Hepatocyte (in vitro differentiated cells): ENCODE measurements at places on chromosomes 1 and 21.

DNA sequence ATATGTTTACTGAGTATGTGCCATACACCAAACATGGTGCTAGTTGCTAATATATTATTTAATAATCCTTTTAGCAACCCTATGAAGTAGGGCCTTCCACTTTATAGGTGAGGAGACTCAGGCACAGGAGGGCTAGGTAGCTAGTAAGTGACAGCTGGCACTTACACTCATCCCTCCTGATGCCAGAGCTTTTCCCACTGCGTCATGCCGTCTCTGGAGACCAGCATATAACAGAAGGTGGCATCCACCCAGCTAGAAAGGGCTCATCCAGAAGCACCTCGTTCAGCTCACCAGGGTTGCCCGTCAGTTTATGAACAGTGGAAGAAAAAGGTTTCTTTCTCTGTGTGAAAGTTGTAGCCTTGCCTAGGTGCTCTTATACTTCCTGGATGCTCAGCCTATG is 108.9 kb downstream of the NOS1AP start:
- no peak for DNase-seq

DNA sequence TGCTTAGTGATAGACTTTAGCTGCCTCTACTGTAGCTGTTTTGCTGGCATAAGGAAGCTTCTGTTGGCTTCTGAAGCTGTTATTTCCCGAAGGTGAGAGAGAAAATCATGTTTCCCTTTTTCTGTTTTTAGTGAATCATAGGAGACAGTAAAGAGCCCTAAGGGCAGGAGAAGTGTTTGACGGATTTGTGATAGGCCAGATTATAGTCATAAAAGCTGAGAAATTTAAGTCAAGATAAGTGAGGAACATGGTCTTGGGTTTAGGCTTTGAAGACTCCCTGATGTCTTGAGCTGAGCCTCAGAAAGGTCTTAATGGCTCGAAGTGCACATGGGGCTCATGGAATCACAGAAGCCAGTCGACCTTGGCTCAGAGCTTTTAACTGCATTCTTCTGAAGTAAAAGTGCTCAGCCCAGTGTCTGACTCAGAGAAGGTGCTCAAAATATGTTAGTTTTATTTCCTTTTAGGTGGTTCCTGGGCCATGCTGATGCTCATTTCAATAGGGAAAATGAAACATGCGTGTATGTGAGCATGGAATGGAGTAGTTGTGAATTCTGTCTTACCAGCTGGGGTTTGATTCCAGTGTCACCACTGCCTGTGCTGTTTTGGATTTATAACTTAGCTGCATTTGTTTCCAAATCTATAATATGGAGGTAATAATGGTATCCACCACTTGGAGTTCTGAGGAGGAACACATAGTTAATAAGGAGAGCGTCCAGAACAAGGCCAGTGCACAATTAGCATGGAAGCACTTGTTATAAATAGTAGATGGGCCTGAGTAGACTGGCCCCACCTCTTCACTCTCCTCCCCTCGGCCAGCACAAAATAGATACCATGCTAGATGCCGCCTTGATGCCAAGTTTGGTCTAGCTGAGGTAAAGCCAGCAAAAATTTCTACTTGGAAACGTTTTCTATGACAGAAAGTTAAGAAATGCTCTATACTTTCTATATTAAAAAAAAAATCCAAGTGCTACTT is 99.2 kb downstream of the C1orf21 start:
- DNase-seq = peak; percentile 43

DNA sequence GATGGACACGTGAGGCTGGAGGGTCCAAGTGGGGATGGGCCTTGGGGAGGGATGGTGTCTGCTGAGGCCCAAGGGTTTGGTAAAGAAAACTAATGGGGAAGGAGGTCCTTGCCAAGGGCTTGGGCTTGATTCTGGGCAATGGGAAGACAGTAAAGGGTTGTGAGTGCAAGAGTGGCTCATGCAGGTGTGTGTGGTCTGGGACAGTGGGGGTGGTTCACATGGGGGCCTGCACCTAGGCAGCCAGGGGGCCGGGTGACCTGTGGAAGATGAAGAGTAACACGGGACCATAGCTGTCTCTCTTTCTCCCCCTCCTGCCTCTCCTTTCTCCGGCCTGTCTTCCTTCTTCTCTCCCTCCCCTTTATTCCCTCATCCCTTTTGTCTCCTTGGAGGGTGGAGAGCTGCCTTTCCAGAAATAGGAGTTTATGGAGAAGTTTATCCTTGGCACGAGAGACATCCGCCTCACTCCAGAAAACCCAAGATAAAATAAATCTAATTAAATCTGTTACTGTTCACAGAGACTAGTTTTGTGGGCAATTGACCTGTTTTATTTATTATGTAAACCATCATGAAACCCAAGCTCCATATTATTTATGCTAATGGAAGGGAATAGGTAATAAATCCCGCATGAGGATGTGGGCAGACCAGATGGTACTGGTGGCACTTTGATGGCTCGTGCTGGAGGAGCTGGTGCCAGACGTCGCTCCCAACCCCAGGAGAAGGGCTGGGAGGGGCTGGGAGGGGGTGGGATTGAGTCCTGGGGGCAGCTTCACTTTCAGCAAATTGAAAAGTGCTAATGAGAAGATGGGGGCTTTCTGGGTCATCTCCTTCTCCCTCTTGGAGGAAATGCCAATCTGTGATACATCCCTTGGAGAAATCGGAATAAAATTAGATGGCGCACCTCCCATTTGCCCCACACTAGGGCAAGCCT is 272.9 kb upstream of the CSF3R start:
- DNase-seq = no peak

- DNase-seq = peak; percentile 83
These were observed 14.4 kb upstream of the ERVH48-1 start for GRCh38 chr21:42939582-42940413.

- DNase-seq = no peak
These were observed 52.5 kb downstream of the LRIG2 start for GRCh38 chr1:113125517-113125916.

DNA sequence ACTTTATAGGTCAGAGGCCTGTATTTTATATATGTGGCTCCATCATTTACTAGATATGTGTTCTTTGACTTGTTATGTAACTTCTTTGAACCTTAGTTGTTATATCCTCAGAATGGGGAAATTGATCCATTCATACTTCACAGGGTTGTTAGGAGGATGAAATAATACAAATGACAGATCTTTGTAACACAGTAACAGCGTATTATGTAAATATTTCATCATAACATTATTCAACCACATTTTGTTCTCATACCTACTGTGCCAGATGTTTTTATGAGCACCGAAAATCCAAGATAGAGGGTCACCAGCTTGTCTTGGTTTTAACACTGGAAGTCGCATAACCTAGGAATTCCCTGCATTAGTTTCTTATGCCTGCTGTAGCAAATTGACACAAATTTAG is 3.3 kb downstream of the SUCO start:
- DNase-seq = no peak

DNA sequence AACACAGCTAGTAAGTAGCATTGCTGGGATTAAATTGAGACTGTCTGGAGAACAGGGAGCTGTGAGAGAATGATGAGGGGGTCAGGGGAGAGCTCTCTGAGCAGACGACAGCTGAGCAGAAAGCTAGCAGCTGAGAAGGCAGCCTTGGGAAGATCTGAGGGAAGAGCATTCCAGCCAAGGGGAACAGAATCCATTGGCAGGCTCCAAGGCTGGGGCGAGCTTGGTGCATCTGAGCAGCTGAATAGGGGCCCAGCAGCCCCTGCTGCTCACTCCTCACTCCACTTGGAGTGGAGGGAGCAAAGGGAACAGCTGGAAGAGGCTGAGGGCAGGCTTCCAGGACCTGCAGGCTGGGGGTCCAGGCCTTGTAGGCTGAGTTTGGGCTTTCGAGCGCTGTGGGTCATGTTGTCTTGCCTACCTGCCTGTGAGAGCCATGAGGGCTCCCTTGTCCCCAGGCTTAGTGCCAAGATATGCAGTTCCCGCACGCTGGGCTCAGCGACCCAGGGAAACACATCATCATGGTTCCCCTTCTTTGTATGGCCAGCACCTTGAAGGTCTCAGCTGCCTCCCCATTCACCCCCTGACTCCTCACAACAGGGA is 10.5 kb downstream of the ACOT11 start:
- DNase-seq = peak; percentile 2

DNA sequence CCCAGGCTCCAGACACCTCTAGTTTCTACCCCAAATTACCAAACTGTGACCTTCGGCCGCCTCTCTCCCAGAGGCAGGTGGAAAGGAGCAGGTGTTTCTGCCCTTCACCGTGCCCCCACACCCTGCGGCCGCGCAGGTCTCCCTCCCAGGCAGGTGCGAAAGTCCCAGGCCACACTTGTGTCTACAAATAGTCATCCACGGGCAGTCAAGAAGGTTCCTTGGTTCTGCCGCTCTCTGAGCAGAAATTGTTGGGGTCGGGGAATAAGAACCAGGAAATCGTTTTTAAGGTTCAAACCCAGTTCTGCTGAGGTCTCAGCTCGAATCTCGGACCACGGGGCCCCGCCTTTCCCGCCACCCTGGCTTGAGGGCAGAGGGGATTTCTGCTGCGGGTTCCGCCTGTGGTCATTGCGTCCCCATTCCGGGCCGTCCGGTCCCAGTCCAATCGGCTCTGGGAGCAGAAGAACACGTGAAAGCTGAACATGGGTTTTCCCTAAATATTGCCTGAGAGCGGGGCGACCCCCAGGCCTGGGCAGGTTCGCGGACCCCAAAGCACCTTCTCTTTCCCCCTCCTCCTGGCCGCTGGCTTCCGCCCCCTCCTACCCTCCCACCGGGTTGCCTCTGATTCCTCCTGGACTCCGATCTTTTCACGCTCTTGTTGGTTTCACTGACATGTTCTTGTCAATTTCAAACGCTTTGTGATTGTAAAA is 1.2 kb upstream of the ATF3 start:
- DNase-seq = no peak

DNA sequence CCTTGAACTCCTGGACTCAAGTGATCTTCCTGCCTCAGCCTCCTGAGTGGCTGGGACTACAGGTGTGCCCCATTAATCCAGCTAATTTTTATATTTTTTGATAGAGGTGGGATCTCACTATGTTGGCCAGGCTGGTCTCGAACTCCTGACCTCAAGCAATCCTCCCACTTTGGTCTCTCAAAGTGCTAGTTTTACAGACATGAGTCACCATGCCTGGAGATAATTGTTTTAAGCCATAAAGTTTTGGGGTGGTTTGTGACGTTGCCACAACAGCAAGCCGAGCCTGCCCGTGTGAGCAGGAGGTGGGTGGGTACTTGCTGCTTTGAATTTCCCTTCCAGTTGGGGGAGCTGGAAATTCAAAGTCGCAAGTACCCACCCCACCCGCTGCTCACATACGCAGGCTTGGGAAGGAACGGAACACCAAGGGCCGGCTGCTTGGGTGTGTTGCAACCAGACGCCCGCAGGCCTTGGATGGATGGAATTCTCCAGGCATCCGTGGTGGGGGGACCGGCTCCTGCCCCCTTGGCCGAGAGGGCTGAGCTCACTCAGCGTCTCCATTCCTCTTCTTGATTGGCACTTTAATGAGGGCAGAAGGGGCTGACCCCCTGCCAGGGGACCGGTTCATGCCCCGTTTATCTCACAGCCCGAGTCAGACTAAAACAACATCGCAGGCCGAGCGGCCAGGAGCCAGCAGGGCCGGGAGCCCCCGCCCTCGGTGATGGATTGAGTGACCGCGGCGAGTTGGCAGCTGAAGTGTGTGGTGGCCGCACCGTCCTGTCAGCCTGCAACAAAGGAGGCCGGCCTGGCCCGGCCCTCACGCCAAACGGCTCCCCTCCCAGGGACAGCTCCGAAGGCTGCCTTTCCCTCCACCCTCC is 78.1 kb downstream of the DHRS3 start:
- DNase-seq = peak; percentile 80

DNA sequence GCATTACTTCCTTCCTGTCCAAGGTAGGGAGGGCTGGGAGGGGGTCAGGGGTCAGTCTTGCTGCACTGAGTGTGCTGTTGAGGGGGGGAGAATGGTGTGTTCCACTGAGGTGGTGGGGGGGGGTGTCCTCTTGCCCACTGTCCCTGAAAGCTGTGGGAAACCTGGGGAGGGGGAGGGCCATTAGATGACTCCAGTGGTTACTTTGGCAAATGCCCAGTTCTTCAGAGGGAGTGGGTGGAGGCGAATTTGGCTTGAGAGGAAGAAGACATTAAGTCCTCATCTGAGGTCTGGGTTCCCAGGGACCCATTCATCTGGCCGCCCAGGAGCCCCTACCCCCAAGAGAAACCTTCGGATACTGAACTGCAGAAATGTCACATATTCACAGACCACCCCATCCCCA is 36.2 kb downstream of the MEF2D start:
- no peak for DNase-seq

- DNase-seq = no peak
These were observed 141.2 kb downstream of the TM2D1 start for GRCh38 chr1:61583703-61584102.
